HS-27A (cell line): ENCODE measurements at places on chromosomes 11 and 22.

- no peak for DNase-seq
Measured at GRCh38 chr11:19347911-19348310, 107.2 kb upstream of the E2F8 start.

GRCh38 chr22:36365020-36365411, 22.8 kb downstream of the MYH9 start:
- DNase-seq: peak; percentile 91

DNA sequence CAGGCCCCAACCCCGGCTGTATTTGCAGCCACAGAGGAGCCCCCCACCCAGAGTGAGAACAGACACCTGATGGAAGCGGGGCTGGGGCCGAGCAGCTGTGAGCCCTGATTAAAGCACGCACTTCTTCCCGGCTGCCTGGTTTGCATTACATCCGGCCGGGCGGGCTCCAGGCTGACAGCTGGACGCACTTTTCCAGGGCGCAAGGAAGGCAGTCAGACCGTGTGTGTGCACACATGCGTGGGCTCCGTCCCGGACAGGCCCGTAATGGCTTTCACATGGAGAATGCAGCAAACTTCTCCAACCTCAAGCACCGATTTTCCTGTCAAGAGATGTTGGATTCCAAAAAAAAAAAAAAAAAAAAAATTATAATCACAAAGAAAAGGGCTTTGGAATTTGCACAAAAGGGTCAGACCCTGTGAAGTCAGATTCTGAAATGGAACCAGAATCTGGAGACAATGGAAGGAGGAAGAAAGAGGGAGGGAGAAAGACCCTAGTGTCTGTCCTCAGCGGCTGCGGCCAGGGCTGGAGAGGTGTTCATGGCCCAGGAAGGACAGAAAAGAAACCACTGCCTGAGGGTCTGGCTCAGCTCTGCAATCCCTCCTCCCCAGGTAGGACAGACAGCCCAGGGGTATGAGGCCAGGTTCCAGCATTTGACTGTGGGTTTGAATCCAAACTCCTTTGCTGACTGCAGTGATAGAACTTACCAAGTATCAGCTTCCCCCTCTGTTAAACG, 365.5 kb downstream of the MN1 start:
- DNase-seq: no peak

DNA sequence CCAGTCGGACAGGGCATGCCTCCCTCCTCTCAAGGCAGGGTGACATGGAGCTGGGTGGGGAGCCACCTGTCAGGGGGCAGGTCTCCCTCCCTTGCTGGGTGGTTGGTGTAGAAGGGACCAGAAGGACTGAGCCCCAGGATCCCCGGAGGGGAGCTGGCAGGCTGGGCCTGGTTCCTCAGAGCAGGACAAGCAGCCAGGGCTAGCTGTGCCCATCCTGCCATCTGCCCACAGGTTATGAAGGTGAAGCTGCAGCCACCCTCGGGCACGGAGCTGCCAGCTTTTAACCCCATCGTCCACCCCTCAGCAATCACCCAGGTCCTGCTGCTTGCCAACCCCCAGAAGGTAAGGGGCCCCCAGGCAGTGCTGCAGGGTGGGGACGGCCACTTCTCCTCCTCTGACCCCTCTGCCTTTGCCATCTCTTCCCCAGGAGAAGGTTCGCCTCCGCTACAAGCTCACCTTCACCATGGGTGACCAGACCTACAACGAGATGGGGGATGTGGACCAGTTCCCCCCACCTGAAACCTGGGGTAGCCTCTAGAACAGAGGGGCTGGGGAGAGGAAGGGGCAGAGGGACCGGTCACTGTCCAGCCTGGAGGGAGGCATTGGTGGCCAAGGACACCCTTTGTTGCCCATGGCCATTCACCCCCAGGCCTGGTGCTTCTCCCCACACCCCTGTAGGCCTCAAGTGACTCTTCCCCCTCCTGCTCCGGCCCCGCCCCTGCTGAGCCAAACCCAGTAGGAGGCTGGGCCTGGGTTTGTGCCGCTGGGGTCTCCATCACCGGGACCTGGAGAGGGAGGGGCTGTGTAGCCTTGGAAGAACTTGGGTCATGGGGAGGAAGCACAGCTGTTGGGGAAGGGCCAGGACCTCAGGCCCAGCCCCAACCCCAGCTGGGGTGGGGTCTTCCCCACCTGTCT, 7.0 kb upstream of the SH3BP1 start:
- no peak for DNase-seq

GRCh38 chr11:46383974-46384701, 2.7 kb downstream of the MDK start:
- DNase-seq: no peak

DNA sequence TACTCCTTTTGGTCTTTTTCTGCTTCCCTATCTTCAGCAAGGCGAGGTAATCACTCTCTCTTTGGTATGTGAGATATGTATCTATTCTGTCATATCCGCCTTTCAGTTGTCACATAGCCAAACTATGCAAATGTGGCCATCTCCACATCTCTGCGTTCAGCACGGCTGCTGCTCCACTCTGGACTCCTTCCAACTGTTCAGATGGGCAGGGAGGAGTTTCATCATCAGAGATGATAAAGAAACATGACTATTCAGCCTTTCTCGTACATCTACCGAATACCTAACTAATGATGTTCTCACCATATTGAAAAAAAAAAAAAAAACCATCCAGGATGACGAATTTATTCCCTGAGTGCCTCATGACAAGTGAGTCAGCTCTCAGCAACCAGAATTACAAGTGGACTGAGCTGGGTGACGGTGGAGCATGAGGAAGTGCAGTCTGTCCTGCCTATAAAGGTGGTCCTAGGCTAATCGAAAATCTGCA, 899.6 kb downstream of the OPCML start:
- peak; percentile 71 for DNase-seq

DNA sequence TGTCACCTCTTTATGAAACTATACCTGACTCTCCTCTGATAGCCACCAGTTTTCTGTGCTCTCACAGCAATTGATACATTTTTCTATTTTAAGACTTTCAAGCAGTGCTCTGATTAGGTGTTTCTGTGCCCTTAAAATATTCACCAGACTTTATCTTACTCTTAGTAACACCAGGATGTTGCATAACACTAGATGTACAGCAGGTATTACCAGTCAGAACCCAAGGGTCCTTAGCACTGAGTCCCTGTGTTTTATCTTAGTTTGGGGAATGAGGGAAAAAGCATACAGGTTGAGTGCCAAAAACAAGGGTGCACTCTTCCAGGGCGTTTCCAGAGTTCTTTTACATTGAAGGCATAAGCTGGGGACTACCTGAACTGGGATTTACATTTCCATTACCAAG, 51.4 kb downstream of the COPB1 start:
- DNase-seq: no peak

DNA sequence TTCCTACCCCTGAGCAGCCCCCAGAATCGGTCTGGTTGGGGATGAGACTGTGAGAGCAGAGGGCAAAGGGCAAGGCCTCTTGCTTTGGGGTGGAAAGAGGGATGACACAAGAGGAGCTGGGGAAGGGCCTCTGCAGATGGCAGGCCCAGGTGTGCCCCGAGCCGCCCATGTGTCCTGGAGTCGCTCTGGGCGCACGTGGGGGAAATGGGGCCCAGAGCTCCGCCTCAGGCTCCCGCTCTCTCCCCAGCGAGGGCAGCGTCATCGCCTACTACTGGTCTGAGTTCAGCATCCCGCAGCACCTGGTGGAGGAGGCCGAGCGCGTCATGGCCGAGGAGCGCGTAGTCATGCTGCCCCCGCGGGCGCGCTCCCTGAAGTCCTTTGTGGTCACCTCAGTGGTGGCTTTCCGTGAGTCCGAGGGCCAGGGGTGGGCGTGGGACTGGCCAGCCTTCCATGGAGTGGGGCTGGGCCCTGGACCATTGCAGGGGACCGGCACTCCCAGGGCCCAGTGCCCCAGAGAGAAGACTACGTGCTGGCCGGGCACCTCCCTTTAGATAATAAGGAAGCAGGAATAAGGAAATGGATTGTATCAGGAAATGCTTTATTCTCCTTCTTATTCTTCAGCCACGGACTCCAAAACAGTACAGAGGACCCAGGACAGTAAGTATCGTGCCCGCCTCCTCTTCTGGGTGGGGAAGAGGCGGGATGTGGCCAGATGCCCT, 30.1 kb downstream of the ST14 start:
- no peak for DNase-seq

- no peak for DNase-seq
Measured at GRCh38 chr11:66768818-66769217, 39.8 kb upstream of the SPTBN2 start.

- DNase-seq: no peak
Measured at GRCh38 chr22:27915986-27916385, 3.1 kb downstream of the PITPNB start.

DNA sequence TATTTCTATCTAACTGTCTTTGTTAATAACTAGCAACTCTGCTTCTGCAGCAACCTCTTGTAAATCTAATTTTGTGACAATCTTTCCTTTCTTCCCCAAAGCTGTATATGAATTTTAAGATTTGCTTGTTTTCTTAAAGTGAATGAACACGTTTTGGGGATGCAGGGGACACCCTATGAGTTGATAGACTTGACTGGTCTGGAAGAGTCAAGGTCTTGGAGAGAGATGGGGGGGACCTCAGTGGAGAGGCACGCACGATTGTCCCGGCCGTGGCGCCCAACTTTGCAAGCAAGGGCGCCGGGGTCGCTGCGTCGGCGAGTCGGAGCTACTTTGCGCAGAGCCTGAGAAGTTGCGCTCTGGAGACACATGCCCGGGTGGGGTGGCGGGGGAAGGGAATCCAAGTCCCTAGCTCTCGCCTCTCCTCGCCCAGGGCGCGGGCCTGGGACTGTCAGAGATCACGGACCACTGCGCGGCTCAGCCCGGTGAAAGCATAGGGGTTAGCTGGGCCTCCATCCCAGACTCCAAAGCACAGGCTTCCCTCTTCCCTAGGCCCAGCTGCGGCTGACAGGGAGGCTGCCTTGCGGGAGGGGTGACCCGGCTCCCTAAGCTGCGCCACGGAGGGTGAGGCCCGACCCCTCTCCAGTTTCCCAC, 854 bp downstream of the ABCC8 start:
- no peak for DNase-seq

DNA sequence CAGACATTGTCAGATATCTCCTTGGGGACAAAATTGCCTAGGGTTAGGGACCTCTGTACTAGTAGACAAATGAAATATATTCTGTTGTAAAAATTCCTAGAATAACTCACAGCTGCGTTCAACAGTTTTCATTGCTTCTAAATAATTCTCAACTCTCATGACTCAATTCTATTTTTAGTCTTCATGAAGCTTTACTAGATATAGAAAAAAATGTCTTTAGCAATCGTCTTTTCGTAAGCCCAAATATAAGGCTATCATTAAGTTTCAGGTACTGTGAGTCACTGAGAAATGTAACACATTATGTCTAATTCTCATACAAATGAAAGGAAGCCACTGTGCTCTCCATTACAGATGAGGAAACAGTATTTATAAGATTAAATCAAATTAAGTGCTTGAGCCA, 6.4 kb downstream of the MMP12 start:
- DNase-seq: no peak

GRCh38 chr11:96160732-96161306, 182.2 kb downstream of the MAML2 start:
- DNase-seq: no peak

GRCh38 chr11:111186308-111186915, 59.1 kb upstream of the POU2AF2 start:
- no peak for DNase-seq

- no peak for DNase-seq
Measured at GRCh38 chr11:8614497-8614896, 20.5 kb upstream of the STK33 start.

DNA sequence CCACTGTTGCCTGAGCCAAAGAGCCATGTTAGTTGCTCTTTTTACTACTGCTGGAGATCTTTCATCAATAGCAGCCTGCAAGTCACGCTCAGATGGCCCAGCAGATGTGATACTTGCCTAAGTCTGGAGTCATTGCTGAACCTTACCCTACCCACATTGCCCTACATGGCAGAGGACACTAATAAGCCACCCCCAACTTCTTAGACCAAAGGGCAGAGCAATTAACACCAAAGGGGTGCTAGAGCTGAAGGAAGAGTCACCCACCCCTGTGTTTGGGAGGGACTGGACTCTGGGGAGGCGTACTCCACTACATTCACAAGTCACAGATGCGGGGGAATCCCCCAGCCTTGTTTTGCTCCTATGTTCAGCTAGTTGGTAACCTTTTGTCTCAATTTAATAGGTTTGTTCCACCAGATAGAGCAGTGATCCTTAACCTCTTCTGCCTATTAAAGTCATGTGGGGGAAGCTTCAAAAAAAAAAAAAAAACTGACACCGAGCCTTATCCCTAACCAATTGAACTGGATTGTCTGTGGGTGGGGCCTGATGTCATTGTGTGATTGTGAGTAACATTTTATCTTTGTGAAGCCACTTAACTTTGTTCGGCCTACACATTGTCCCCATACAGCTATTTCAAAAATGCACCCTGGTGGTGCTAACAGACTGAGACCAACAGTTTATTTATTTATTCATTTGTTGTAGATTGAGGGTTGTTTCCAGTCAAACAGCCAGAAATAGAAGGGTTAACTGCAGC, 13.1 kb downstream of the ADM start:
- no peak for DNase-seq

- DNase-seq: no peak
Measured at GRCh38 chr22:37079668-37080171, 28.2 kb downstream of the KCTD17 start.

DNA sequence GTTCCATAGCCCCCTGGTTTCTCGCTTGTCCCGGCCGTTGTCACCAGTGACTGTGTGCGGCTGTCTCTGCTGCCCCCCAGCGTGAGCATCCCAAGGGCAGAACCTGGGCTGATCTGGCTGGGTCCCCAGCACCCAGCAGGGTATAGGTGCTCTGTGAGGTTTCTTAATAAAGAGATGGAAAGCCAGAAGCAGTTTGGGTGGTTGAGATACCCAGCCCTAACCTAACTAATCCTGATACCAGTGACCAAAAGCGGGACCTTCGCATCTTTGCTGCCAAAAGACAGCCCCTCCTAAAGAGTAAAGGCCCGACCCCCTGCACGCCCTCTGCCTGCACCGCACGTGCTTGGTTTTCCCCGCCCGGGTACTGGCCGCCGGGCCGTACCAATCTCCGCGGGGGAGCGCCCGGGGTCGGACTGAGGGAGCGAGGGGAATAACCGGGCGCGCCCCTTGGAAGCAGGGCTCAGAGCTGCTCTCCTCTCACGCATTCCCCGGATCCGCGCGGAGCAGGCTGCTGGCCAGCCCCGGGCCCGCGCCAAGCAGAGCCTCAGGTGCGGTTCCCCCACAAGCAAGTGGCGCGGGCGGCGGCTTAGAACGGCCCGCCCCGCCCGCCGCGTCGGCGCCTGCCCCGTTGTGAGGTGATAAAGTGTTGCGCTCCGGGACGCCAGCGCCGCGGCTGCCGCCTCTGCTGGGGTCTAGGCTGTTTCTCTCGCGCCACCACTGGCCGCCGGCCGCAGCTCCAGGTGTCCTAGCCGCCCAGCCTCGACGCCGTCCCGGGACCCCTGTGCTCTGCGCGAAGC, at the start of gene DGAT2:
Gene DGAT2, plus strand, starts transcription at position 667 of the 797 bp plus-strand sequence. CDS start 214 bp downstream, outside the sequence.
- DNase-seq: peak; percentile 67

GRCh38 chr11:100719362-100719761, 32.3 kb downstream of the ARHGAP42 start:
- no peak for DNase-seq

DNA sequence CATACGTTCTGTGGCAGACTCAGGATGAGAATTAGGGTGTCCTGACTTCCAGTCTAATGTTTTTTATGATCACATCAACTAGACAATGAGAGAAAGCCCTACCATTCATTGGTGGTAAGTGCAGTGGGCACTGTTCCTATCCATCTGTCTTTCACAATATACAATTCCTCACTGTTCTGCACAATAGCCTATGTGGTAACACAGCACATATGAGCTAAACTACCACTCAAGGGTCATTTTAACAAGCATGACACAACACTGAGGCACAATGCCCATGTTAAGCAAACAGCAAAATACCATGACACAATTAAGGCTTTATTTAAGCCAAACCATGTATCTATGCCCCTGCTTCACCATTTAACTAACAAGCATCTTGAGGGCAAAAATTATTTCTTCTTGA, 52.3 kb downstream of the SIK3 start:
- DNase-seq: no peak
